ENCODE measurements at places on chromosomes 6 and 20.

DNA sequence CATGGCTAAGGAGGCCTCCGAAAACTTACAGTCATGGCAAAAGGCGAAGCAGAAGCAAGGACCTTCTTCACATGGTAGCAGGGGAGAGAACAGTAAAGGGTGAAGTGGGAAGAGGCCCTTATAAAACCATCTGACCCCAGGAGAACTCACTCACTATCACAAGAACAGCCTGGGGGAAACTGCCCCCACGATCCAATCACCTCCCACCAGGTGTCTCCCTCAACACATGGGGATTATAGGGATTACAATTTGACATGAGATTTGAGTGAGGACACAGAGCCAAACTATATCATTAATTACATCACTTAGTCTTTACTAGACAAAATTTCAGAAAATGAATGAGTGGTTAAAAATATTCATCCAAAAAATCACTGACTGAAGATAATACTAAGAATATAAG lies 453.6 kb downstream of the COL12A1 start:
- DNase-seq, result no peak

GRCh38 chr6:49555951-49556350 lies 5.5 kb downstream of the C6orf141 start:
- no peak for DNase-seq

- DNase-seq, result no peak
These were observed 248.7 kb downstream of the C6orf118 start for GRCh38 chr6:165060720-165061119.

GRCh38 chr6:113620386-113620785 lies 236.8 kb upstream of the MARCKS start:
- no peak for DNase-seq

DNA sequence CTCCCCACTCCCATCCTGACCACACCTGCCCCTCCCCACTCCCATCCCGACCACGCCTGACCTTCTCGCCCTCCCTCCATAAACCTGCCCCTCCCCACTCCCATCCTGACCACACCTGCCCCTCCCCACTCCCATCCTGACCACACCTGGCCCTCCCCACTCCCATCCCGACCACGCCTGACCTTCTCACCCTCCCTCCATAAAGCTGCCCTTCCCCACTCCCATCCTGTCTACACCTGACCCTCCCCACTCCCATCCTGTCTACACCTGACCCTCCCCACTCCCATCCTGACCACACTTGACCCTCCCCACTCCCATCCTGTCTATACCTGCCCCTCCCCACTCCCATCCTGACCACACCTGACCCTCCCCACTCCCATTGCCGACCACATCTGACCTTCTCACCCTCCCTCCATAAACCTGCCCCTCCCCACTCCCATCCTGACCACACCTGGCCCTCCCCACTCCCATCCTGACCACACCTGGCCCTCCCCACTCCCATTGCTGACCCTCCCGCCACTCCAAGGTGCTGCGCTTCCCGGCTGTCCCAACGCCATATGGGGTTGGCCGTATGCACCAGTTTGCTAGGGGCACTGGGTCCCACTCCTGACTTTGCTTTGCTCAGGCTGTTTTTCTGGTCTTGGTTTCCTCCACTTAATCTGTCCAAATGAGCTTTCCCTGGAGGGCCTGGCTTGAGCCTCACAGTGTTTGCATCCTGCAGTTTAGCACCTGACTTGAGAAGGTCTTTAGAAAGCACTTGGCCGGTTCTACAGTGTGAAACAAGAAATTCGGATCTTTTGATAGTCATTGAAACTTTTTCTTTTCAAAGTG lies 2.9 kb downstream of the KIF25 start:
- DNase-seq, result no peak

Data from HuH-7 (cell line).